Caco-2 (cell line): ENCODE measurements at places on chromosomes 7 and 10. TPM values are rescaled to one million over a fixed set of nuclear protein-coding genes. Genes with fewer than 3 reads are reported as not detected.

GRCh38 chr7:30923774-30924413 is 12.2 kb downstream of the AQP1 start:
- H3K36me3 ChIP-seq = no peaks in the 10 kb centered on the region
- DNase-seq = no peak
- no peaks in the 10 kb centered on the region for H3K4me1 ChIP-seq
- H3K27me3 ChIP-seq = no peaks in the 10 kb centered on the region
- H3K4me3 ChIP-seq = no peak overlapping the region
- H3K27ac ChIP-seq = no peak overlapping the region

DNA sequence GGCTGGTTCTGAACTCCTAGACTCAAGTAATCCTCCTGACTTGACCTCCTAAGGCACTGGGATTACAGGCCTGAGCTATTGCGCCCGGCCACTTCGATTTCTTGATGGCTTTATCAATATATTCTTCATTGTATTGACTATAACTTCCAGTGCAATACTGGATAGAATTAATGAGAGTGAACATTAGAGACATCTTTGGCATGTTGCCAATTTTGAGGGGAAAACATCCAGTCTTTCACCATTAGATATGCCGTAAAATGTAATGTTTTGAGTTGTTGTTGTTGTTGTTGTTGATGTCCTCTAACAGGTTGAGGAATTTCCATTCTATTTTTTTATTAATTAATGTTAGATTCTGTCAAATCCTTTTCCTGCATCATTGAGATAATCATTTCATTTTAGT is 578.9 kb downstream of the ZWINT start:
- H3K4me3 ChIP-seq = no peak overlapping the region
- no peaks in the 10 kb centered on the region for H3K27me3 ChIP-seq
- no peaks in the 10 kb centered on the region for H3K4me1 ChIP-seq
- H3K36me3 ChIP-seq = no peaks in the 10 kb centered on the region
- no peak for DNase-seq
- no peak overlapping the region for H3K27ac ChIP-seq

DNA sequence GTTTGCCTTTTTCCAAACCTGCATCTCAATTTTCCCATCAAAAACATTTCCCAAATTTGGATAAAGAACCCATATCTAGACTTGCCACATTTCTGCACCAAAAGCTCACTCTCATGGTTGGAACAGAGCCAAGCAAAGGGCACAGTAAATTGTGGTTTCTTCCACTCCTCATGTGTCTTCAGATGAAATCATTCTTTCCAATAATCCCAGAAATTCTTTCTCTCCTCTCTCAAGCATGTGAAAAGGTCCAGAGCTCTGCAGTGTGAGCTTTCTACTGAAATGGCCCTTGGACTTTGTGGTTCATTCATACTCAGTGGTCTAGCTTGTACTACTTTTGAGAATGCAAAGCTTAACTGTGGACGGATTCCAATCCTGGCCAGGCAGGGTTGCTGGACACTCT is 19.8 kb downstream of the PRSS2 start:
- H3K4me1 ChIP-seq = no peaks in the 10 kb centered on the region
- H3K27ac ChIP-seq = no peak overlapping the region
- H3K27me3 ChIP-seq = no peaks in the 10 kb centered on the region

- no peak overlapping the region for H3K27ac ChIP-seq
- H3K36me3 ChIP-seq = no peaks in the 10 kb centered on the region
- no peak overlapping the region for H3K4me3 ChIP-seq
- no peaks in the 10 kb centered on the region for H3K4me1 ChIP-seq
- no peaks in the 10 kb centered on the region for H3K27me3 ChIP-seq
- DNase-seq = no peak
These were observed 537.5 kb downstream of the GPAM start for GRCh38 chr10:111646021-111646420.

DNA sequence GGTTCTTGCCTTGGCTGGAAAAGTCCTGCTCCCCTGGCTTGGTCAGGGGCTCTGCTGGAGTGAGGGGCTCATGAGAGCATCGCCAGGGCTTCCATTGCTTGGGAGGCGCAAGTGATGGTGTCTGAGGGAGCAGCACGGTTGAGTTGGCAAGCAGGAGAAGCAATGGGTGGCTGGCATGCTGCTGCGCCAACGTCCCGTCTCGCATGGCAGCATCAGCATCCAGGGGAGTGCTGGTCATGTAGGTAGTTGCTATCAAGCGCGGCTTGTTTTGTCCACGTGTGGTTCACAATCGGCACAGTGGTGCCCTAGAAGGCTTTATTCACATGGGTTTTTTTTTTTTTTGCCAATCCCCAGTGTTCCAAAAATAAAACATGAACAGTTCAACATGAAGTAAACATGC is 3.8 kb downstream of the PYROXD2 start:
- peaks cover 5% of the 10 kb centered on the region for H3K4me1 ChIP-seq
- no peak overlapping the region for H3K4me3 ChIP-seq
- H3K27ac ChIP-seq = no peak overlapping the region
- no peaks in the 10 kb centered on the region for H3K27me3 ChIP-seq

DNA sequence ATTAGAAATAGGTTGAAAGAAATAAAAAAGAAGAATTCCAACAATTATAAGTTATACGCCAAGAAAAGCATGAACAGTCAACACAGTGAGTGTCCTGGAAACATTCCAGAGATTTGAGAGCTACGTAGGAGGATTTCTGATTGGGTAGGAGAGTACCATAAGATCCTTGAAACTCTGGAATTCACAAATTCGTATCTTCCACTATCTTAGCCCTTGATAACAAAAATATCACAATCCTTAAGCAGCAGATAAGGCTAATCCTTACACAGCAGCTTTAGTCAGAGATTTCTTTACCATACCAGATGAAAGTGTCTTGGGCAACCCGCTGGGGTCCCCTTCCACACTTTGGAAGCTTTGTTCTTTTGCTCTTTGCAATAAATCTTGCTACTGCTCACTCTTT is 8.2 kb downstream of the TPK1 start:
- H3K4me1 ChIP-seq = peaks cover 58% of the 10 kb centered on the region
- no peaks in the 10 kb centered on the region for H3K27me3 ChIP-seq
- H3K4me3 ChIP-seq = no peak overlapping the region
- no peaks in the 10 kb centered on the region; the same call in 1 of the 2 replicates for H3K36me3 ChIP-seq

GRCh38 chr7:76411626-76412025 is 2.1 kb upstream of the SSC4D start:
- no peaks in the 10 kb centered on the region for H3K36me3 ChIP-seq
- H3K4me3 ChIP-seq = no peak overlapping the region
- DNase-seq = no peak
- no peak overlapping the region for H3K27ac ChIP-seq

PDGFA gene
- 76.8 and 78.5 TPM in 2 replicates for total RNA-seq

DNA sequence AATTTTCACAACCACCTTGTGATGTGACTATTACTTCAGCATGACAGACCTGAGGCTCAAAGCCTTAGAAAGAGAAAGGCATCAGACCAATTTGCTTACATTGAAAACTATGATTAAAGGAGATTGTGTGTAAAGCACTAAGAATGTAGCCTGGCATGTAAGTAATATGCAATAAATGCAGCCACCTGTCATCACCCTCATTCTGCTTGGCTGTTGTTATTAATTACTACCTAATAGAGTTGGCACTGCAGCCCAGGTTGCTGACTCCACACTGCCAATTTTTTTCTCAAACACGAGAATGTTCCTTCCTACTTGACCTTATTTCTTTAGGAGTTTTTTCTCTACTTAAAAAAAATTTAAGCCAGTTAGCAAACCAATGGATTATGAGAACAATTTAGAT is 61.2 kb upstream of the NPVF start:
- no peaks in the 10 kb centered on the region for H3K27me3 ChIP-seq
- no peaks in the 10 kb centered on the region for H3K36me3 ChIP-seq
- H3K4me3 ChIP-seq = no peak overlapping the region
- DNase-seq = no peak

GIMAP8 gene
- total RNA-seq = 0.07 TPM in 1 of 2 replicates, not detected in the other

DNA sequence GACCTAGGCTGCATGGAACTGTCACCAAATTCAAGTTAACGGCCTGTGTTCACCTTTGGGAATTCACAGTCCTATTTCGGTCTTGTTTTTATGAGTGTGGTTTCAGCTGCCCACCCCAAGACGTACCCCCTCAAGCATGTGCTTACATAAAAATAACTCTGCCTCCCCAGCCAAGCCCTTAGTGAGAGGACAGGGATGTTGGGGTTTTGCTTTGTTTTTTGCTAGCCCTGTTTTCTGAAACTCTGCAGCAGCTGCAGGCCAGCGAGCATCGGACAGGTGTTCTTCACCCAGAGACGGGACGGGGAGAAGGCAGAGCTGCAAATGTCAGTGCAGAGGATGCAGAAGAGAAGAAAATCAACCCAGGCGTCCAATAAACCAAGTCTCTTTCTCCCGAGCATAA is 13.5 kb downstream of the CHST15 start:
- no peaks in the 10 kb centered on the region for H3K27me3 ChIP-seq
- no peak for DNase-seq
- no peaks in the 10 kb centered on the region for H3K36me3 ChIP-seq
- H3K4me3 ChIP-seq = no peak overlapping the region
- H3K4me1 ChIP-seq = no peaks in the 10 kb centered on the region

GRCh38 chr10:43057231-43057711 is 19.6 kb upstream of the RET start:
- DNase-seq = no peak
- H3K27me3 ChIP-seq = no peaks in the 10 kb centered on the region; the same call in none of the 2 replicates
- H3K36me3 ChIP-seq = no peaks in the 10 kb centered on the region
- no peaks in the 10 kb centered on the region for H3K4me1 ChIP-seq

DNA sequence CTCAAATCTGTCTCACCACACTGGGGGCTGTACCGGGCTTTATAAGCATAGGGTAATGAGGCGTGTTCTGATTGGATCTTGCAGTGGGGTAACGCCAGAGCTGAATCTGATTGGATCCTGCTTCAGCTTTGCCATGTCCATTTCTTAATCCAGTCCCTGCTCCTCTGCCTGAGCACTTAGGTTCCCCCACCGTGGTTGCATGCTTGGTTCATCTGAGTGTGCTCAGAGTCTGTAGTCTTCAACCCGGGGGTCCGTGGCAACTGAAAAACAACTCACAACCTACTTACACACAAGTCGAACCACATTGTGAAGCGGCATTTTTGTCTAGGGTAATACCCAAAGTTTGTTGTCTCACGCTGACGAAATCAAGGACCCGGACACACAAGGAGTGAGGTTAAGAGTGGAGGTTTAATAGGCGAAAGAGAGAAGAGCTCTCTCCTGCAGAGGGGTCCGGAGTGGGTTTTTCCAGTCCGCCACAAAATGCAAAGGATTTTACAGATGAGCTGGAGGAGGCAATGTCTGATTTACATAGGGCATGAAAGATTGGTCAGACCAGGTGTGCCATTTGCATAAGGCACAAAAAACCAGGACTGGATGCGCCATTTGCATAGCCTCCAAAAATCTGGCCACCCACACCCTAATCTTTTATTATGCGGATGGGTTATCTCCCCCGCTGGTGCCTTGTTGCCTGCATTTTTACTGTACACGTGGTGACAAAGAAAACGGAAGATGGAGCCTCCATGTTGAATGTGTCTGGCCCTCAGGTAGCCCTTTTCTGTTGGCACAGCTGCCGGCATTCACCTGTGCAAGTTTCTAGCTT is 641.8 kb upstream of the FOXK1 start:
- no peaks in the 10 kb centered on the region for H3K36me3 ChIP-seq
- no peak overlapping the region for H3K27ac ChIP-seq
- no peak overlapping the region for H3K4me3 ChIP-seq

DNA sequence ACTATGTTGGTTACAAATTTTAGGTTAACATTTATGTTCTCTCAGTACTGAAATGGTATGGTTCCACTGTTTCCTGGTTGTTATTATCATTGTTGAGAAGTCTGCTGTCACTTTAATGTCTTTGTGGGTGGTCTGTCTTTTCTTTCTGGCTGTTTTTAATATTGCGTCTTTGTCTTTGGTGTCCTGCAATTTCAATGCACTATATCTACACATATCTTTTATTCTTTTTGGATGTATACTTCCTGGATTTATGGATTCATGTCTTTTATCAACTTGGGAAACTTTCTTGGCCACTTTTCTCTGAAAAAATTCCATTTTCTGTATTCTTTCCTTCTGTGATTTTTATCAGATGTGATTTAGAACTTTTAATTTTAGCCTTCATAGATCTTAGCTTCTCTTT is 250.2 kb downstream of the BUB3 start:
- no peaks in the 10 kb centered on the region for H3K27me3 ChIP-seq
- no peak overlapping the region for H3K27ac ChIP-seq
- H3K4me1 ChIP-seq = no peaks in the 10 kb centered on the region

DNA sequence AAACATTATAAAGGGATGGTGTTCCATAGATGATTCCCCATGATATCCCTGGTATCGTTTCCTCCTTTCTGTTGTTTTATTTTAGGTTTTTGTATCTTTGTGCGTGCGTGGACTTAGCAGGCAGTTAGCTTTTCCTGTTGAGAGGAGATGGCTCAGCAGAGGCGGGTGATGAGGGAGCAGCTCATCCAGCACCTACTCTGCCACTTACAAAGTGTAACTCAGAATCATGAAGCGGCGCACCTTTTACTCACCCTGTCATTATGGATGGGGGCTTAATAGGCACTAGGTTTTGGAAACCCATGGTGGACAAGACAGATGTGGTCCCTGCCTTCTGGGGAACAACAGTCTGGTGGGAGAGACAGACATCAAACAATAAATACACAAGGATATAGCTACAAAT is 17.1 kb downstream of the FAM241B start:
- DNase-seq = peak; percentile 21
- H3K4me1 ChIP-seq = no peaks in the 10 kb centered on the region
- H3K36me3 ChIP-seq = no peaks in the 10 kb centered on the region
- H3K27ac ChIP-seq = no peak overlapping the region
